Esophagus muscularis mucosa (tissue), 4 donors: ENCODE measurements at places on chromosomes 5 and 9. TPM values are rescaled to one million over a fixed set of nuclear protein-coding genes. Genes with fewer than 3 reads are reported as not detected.

GRCh38 chr9:134683714-134684374 is 42.2 kb downstream of the COL5A1 start:
- DNase-seq, result no peak

- no peak for DNase-seq
Measured at GRCh38 chr5:142840575-142840974, 70.4 kb downstream of the ARHGAP26 start.

- no peak for DNase-seq
Measured at GRCh38 chr5:168147106-168147505, 144.3 kb upstream of the WWC1 start.

The KCNN2 gene
- total RNA-seq, result 6.5 TPM

The MAMDC2 gene
- total RNA-seq, result 147 TPM

The GAPT gene
- 0.80 TPM for total RNA-seq

DNA sequence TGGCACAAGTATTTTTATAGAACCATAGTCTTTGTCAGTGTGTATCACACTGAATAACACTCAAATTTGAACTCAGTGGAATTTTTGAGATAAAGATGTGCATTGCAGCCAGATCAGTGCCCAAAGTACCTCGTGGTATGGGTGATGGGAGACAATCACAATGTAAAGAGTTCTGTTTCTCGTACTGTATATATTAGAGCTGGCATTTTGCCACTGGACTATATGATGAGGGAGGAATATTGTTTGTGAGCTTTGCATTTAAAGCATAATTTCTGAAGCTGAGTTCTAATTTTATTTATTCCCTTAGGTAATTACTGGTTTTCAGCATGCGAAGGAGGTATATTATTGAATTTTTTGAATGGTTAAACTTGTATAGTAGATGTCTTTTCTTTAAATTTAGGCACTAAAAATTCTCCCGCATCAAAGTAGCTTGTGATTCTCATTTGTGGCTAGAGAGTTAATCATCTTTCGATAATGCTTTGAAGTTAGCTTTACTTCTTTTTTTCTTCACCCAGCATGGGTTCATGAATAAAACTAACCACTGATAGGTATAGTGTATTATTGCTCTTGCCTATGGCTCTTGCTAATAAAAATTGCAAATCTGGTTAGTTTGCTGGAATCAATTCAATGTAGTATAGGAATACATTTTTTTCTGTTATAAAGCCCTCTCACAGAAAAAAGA is 43.1 kb downstream of the PAM start:
- no peak for DNase-seq

- DNase-seq, result no peak
Measured at GRCh38 chr9:122133263-122133983, 26.2 kb downstream of the NDUFA8 start.

The PCA3 gene
- under 0.01 TPM for total RNA-seq

The C9 gene
- total RNA-seq, result not detected

The CARD9 gene
- total RNA-seq, result 1.7 TPM

GRCh38 chr9:1311462-1312042 is 261.4 kb downstream of the DMRT2 start:
- DNase-seq, result no peak

DNA sequence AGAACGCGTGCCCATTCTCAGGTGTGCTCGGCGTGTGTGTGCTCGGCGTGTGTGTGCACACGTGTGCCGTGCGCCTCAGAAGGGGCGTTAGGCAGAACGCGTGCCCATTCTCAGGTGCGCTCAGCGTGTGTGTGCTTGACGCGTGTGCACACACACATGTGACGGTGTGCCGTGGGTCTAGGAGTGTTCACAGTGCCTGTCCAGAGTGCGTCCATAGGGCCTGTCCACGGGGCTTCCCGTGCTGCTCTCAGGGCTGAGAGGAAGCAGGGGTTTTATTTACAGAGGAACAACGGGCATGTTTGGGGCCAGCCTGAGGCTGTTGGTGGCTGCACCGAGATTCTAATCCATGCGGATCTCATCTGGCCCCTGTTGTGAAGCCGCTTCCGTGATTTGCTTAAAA is 14.2 kb upstream of the AHRR start:
- no peak for DNase-seq

DNA sequence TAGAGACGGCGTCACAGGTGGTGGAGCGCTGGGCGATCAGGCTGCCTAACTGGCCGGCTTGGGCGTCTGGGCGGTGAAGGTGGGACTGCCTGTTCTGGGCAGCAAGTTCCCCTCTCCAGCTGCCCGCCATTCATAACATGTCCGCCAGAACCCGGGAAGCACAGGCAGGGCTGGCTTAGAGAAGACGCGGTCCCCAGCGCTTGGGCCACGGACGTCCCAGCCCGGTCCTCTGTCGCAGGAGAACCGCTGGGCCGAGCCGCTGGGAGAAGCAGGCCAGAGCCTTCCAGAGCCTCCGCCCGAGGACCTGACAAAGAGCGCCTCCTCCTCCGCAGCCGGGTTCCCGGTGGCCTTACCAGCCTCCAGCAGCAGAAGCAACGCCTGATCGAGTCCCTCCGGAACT is 15.2 kb upstream of the HAND1 start:
- no peak for DNase-seq

- DNase-seq, result no peak
Measured at GRCh38 chr5:21173526-21173925, 1185.5 kb upstream of the CDH18 start.

- DNase-seq, result no peak
Measured at GRCh38 chr9:129458155-129458661, 162.7 kb downstream of the C9orf50 start.

GRCh38 chr5:141149812-141150211 is at the start of gene PCDHB6:
TSS of gene PCDHB6 (plus strand) at chr5:141150057. CDS start at chr5:141150258, 201 bp downstream.
- DNase-seq, result no peak

GRCh38 chr5:100788417-100788816 is 114.7 kb downstream of the ST8SIA4 start:
- DNase-seq, result no peak

GRCh38 chr5:11918463-11919045 is 14.3 kb upstream of the CTNND2 start:
- no peak for DNase-seq

DNA sequence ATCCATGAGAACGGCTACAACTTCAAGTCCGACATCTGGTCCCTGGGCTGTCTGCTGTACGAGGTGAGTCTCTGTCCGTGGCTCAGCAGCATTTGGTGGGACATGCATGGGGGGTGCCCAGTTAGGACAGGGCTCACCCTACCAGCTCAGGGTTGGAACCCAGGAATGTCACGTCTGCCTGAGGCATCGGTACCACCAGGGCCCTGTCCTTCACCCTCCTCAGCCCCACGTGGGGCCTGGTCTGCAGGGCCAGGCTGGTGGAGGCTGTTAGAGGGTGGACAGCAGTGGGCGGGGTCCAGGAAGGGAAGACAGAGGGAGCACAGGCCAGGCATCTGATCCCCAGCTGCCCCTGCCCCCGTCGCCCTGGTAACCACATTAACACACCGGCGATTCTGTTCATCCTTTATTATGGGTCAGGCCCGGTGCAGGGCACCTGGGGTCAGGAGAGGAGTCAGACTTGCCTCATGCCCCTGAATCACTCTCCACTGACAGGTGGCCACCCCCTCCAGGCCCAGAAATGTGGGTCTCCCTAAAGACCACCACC is 75.6 kb downstream of the PSMB7 start:
- DNase-seq, result no peak

GRCh38 chr9:87346061-87346665 is 151.5 kb upstream of the DAPK1 start:
- peak; percentile 68 for DNase-seq

DNA sequence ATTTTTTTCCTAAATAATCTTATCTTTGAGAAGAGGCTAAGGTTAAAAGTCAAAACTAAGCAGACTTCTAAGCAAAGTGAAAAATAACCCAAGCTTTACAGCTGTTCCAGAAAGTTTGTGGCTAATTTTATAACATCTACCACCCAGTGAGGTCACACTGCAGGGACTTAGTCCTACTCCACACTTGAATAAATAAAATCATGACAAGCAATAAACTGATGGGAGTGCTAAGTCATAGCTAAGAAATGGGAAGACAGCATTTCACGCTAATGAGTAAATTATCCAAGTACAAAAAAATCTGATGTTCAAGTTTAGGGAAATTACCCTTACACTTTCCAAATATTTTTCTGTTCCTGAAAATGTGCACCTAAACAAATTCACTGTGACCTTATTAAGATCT is 47.7 kb downstream of the ZNF608 start:
- DNase-seq, result no peak

- no peak for DNase-seq
Measured at GRCh38 chr5:124260921-124261515, 485.4 kb downstream of the ZNF608 start.

- DNase-seq, result no peak
Measured at GRCh38 chr9:134757216-134757975, 115.8 kb downstream of the COL5A1 start.

- no peak for DNase-seq
Measured at GRCh38 chr5:90853750-90854149, 295.2 kb downstream of the ADGRV1 start.

GRCh38 chr5:137659209-137659608 is 76.7 kb downstream of the KLHL3 start:
- no peak for DNase-seq

DNA sequence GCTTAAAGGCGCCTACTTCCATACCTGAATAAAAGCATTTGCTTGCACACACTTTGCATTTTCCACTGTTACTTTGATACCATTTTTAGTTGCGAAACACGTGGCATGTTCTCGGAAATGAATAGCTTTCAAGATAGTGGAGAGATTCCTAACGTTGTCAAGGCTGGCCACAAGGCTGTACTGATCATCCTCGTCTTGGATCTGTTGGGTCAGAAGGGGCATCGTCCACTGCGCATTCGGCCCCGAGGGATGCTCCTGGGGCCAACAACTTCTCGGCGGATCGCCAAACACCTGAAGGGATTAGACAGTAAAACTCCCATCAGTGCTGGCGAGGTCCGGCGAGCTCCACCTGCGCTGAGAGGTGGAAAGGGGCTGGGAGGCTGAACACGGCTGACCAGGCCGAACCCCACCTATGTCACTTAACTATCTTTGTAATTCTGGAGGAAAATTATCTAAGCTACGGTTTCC is 599 bp downstream of the RAD1 start:
- no peak for DNase-seq

The HAVCR2 gene
- total RNA-seq, result 5.1 TPM

DNA sequence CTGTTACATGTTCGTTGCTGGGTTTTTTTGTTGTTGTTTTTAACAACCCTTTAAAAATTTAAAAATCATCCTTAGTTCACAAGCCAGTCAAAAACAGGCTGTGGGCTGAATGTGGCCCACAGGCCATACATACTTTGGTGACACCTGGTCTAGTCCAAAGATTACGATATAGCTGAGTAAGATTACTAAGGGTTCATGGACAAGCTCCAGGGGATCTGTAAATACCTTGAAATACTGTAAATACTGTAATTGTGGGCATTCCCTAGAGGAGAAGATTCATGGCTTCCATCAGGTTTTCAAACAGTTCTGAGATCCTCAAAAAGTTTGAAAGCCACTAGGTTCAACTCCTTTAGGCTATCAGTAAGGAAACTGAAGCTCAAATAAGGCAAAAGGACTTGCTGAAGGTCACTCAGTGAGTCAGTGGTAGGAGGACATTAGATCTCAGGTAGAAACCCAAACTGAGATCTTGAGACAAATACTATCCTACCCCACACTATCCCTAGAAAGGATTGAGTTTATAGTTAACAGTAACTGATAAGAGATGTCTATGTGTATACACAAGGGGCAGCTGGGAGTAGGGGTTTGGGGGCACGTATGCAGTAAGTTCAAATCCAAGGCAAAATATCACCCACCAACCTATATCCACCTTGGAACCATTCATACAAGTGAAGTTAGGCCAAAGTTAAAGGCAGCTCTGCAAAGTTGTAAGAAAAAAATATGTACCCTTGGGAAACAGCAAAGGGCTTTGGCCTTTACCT is 17.8 kb downstream of the RAB14 start:
- no peak for DNase-seq

The SLC2A6 gene
- total RNA-seq, result 6.8 TPM

- DNase-seq, result no peak
Measured at GRCh38 chr9:114060711-114061110, 17.4 kb downstream of the AMBP start.

DNA sequence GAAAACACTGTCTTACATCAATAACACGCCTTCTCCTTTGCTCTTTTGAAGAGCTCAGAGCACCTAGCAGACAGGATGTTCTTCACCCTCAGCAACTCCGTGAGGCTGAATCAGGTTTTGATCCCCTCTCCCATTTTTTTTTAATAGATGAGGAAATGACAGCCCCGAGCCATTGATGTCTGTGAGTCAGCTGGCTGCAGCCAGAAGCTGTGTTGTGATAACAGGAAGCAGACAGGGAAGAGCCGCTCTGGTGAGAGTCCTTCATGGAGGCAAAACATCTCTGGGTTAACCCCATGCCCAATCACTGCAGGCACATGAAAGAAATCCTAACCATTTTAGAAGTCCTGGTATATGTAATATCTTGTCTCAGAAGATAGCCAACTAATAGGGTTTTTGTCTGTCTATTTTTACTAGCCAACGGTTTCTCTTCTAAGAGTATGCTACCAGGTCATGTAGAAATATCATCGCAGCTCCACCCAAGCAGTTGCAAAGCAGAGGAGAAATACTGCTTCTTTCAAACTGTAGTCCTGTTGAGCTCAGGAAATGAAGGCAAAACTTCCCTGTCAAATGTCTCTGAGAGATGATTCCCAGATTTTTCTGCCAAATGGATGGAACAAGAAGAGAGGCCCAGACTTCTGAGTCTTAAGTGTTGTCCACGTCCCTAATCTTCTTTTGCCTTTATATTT is 568.9 kb downstream of the CCDC171 start:
- DNase-seq, result no peak

- DNase-seq, result no peak
Measured at GRCh38 chr9:16314476-16314875, 556.0 kb downstream of the BNC2 start.

The ANKRD55 gene
- total RNA-seq, result 0.66 TPM

The ADRB2 gene
- 4.2 TPM for total RNA-seq

- DNase-seq, result no peak
Measured at GRCh38 chr5:34899066-34899465, 16.2 kb downstream of the RAD1 start.

DNA sequence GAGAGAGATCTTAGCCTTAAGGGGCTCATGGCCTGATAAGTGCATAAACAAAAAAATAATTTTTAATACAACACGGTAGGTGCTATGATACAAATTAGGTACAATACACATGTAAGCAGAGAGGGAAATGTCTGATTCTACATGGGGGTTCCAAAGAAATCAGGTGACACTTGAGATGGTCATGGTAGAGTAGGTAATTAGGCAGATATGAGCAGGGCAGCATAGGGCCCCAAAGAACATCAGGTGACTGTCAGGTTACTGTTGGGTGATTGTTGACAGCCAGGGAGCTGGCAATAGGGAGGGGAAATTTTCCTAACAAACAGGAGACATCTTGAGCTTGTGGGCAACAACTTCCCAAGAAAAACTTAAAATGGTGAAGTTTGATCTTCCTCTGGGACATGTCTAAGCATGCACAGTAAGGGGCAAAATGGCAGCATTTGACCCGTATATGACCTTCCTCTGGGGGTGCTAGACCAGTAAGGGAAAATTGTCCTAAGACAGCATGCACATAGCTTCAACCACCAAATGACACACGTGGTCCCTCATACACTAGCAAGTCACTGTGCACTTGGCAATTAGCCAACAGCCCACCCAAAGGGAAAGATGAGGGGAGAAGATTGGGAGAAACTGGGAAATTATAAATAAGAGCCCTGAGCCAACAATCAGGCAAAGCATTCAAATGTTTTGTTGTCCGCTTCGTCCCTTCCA is 37.3 kb upstream of the TENT4A start:
- DNase-seq, result no peak

The SHROOM1 gene
- 15.0 TPM for total RNA-seq

GRCh38 chr5:143714629-143715028 is 97.3 kb upstream of the HMHB1 start:
- no peak for DNase-seq
